Naive thymus-derived CD8-positive, alpha-beta T cell (primary cell): ENCODE measurements at places on chromosomes 13 and 19.

DNA sequence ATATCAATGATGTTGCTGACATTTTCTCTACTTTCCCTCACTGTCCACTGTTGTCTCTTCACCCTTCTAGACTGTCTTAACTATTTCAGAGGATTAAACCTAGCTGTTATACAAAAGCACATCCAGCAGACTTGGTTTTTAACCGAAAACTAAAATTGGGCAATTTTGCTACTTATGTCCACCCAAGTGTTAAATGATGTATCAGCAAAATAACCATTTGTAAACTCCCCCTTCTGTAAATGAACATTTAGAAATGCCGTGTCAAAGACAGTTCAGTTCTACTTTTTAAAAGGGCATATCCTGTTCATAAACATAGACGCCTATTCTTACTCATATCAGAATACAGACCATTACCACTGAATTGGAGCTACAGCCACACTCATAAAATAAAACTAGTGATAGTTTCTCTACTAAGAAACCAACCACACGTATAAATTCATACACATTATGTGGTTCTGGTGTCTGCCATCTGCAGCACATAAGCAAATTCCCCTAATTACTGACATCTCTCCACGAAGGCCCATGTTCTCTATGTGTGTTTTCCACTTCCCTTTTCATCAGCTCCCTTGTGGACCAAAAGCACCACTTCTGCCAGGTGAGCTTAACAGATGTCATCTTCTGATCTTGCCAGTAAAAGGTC lies 1091.8 kb downstream of the PCDH9 start:
- peak; percentile 1 for DNase-seq

DNA sequence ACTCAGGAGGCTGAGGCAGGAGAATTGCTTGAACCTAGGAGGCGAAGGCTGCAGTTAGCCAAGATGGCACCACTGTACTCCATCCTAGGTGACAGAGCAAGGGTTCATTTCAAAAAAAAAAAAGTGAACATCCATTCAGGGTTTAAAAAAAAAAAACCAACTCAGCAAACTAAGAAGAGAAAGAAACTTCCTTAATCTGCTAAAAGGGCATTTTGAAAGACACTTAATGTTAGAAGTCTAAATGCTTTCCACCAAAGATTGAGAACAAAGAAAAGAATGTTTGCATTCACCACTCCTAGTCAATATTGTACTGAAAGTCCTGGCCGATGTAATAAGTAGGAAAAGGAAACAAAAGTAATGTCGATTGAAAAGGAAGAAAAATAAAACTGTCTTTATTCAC lies 7.1 kb upstream of the PSMC4 start:
- DNase-seq: no peak

DNA sequence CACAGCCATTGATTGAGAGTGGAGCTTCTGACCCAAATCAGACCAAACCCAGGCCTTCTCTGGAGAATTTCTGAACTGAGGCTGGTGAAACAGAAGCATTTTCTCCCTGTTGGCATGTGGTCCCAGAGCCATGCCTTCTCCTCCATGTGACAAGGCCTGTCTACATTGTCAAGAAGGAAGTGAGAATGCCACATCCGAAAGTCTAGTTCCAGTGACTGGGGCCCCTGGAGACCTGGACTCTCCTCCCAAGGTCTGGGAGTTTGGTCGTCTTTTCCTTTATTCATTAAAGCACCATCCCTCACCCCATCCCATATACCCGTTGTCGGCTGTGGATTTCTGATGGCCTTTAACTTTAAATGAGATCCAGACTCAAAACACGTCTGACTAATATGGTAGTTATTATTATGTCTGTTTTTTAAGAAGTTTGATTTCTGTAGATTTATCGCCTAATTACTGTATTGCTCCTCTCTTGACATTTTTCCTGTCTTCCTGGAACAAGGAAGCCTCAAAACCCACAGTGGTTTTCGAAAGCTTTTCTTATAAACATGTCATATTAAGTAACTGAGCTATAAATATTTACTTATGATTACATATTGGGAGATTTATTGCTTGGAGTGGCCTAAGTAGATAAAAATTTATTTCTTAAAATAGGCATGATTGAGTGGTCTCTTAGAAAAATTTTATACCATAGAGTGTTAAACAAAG lies 128.3 kb upstream of the FRY start:
- DNase-seq: no peak

DNA sequence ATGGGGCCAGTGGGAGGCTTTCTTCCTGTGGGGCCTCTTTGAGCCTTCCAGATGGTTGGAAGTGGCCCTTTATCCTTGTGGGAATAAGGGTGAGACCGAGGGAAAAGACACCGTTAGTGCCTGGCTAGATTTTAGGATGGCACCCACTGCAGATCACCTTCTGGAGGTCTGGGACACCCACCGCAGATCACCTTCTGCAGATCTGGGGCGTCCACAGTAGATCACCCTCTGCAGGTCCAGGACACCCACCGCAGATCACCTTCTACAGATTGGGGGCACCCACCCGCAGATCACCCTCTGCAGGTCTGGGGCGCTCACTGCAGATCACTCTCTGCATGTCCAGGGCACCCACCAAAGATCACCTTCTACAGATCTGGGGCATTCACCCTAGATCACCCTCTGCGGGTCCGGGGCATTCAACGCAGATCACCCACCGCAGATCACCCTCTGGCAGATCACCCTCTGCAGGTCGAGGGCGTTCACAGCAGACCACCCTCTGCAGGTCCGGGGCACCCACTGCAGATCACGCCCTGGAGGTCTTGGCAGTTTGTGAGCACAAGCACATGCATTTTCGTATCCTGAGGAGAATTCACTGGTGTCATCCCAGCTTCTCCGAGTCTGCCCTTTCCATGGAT lies 153.4 kb upstream of the TSHZ3 start:
- DNase-seq: no peak

DNA sequence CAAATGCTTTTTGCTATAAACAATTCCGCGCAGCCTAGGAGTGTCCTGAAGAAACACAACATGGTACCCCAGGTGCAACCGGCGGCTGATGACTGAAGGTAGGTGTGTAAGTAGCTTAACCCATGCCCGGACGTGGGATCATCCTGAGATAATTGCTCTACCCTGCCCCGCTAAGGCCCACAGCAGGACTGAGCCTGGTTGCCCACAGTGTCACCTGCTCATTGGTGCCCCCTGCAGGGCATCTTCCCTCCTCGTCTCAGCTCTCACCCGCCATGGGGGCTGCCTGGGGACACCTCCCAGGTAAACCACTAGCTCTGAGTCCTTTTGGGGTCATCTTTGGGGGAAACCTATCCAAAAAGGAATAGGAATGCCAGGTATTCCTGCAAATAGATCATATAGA lies 22.3 kb downstream of the TMEM161A start:
- DNase-seq: peak; percentile 38

GRCh38 chr13:50810998-50811397 lies 32.5 kb downstream of the DLEU7 start:
- no peak for DNase-seq

GRCh38 chr19:18385675-18386542 lies at the start of gene GDF15:
TSS of gene GDF15 (plus strand) at chr19:18386158. CDS start at chr19:18386190, 32 bp downstream.
- DNase-seq: no peak

DNA sequence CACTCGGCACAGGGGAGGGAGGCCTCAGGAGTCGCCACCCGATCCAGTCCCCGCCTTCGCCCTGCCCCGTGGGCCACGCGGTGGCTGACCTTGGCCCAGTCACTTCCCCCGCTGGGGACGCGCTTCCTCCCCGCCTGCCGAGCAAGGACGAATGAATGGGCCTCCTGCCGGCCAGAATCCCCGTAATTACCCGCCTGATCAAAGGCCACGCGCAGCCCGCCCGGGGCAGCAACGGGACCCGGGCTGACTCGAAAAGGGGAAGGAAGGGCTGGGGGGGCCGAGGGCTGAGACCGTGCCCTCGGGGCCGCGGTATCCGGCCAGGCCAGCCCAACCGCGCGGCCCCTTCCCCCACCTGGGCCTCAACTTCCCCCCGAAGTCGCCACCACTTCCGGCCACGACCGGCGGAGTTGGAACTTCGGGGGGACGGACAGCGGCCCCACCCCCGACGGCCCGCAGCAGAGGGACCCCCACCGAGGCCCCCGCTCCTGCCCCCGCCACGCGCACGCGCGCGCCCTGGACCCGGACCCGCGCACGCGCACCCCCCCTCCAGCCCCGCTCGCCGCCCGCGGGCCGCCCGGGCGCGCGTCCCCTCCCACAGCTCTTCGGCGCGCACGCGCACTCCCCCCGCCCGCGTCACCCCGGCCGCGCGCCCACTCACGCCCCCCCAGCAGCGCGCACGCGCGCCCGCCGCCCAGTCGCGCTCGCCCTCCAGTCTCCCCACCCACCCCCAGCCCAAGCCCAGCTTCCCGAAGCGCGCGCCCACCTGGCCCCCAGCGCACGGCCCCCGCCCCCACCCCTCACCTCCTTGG lies 520 bp downstream of the ZNF787 start:
- peak; percentile 81 for DNase-seq

- no peak for DNase-seq
Measured at GRCh38 chr13:48567515-48568369, 34.9 kb upstream of the RCBTB2 start.

DNA sequence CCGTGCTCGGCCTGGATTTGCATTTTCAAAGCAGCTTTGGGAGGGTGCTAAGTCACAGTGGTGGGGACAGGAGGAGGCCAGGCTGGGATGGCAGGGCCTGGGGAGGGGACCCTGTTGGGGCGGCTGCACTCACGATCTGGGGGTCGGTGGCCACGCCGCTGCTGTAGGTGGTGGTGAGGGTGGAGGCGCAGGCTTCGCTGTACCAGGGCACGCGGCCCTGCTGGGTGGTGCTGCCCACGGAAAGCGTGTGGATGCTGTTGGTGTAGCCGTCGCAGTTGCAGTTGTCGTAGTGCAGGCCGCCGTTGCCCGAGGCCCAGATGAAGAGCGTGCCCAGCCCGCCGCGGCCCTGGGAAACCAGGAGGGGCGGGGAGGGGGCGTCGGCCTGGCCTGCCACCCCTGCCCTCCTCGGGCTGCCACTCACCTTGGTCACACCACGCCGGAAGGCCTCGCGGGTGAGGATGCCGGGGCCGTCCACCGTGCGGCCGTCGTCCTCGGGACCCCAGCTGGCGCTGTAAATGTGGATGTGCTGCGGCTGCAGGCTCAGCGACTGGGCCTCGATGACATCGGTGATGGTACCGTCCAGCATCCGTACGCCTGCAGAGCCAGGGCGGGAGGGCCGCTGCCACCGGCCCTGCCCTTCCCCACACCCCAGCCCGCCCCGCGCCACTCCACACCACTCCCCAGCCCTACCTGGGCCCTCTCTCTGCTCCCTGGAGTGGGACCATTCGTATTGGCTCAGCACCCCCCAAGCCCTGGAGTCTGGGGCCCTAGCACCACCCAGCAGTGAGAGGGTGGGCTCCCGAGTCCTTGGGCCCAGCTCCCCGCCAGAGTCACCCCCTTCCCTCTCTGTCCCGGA lies 3.2 kb downstream of the PCSK4 start:
- DNase-seq: peak; percentile 42

DNA sequence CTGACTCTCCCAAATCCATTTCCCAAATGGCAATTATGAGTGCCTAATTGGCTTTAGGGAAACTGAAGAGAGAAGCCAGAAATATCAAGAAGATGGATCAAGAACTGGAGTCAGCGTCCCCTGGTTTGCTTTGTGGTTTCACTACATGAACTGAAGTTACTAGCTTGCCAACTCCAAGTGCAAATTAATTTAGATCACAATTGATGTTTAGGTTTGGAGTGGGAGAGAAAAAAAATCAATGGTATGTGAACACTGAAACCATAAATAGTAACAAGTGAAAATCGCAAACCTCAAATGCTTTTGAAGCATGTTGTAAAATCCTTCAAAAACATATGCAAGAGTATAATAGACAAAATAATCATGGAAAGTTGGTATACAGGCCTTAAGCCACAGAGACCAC lies 1528.6 kb upstream of the SLC10A2 start:
- no peak for DNase-seq

DNA sequence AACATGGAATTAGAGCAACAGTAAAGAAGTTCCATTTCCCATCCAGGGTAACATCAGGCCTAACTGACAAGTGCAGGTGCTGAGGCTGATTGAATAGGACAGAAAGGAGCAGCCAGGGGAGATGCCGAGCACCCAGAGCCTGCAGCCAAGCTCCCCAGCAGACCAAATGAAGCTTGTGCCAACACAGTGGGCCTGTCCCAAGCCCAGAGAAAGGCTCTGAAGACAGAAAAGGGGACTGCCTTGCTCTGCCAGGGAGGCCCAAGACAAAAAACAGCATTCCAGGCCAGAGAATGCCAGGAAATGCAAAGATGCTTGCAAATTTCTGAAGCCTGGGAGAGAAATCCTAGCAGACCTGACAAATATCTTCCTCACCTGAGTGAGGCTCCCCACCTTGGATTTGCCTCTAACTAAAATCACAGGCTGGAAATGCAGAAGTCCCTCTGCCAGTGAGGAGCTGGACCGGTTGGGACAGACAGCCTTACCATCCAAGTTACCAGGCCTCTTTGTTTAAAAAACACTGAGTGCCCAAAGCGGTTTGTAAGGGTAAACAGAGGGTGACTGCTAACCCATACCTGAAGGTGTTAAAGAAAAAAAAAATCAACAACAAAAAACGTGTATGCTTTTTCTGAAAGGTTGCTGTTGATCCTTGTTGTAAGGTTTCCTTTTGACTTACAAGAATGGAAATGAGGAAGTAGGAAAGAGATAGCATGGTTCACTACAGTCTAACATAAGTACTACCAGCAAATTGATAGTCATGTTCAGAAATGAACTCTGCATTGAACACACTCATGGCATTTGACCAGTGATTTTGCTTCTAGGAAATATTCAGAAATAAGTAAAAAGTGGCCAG lies 11.8 kb upstream of the HMGB1 start:
- DNase-seq: no peak

- no peak for DNase-seq
Measured at GRCh38 chr19:56076498-56076897, 44.6 kb downstream of the ZNF787 start.

DNA sequence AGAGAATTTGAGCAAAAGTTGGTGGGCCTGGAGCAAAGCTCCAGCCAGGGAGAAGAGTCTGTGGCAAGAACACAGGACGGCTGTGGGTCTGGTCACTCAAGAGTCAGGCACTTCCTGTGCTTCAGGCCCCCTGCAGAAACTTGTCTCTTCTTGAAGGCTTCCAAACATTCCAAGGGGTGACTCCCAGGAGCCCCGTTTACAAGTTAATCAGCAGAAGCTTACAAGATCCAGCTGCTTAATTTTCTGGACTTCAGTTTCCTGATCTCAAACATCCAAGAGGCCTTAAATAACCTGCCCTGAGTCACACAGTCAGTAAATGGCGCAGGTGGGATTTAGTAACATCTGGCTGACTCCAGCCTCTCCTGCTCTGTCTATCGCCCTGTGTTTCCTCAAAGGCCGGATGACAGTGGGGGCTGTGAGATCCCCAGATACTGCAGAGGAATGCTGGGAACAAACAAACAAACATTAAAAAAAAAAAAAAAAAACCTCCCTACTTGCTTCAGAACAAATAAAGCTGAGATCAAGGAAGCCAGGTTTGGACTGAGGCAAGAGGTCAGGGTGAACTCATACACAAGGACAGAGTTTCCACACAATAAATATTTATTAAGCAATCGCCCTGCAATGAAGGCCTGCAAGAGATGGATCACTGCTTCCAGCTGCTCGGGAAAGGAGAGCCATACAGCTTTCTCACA lies 175.4 kb upstream of the RFC3 start:
- no peak for DNase-seq

GRCh38 chr19:12272386-12272785 lies 22.3 kb downstream of the ZNF44 start:
- DNase-seq: no peak

GRCh38 chr13:36750946-36751345 lies 68.1 kb upstream of the RFXAP start:
- no peak for DNase-seq
